Kidney tubule cell (primary cell): ENCODE measurements at places on chromosomes 12 and 14.

DNA sequence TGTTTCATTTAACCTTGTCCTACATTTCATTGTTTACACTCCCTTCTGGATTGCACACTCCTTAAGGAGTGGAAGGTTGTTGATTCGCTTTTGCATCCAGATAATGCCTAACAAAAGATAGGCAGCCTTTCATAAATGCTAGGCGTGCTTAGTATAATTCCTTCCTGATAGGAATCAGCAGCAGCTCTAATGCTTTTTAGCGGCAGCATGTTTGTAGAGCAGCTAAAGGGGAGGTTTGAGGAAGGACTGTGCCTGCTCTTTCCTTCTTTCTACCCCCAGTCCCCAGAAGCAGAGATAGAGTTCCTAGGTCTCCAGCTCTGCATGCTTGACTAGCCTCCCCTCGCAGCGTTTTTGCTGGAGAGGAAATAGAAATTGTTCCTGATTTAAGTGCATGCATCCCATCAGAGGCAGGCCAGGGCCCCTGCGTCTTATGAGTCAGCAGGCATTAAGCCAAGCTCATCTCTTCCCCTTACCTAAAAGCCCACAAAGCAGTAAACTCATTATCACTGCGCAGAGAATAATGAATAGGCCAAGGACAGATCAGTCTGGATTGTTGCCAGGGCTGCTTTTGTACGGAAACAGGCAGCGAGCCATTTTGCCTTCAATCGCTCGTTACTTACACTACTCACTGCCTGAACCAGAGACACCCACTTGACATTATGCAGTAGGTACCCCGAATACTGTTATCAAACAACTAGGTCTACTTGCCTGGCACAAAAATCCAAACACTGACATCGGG, 14.0 kb upstream of the TBPL2 start:
- peak; percentile 93 for DNase-seq

DNA sequence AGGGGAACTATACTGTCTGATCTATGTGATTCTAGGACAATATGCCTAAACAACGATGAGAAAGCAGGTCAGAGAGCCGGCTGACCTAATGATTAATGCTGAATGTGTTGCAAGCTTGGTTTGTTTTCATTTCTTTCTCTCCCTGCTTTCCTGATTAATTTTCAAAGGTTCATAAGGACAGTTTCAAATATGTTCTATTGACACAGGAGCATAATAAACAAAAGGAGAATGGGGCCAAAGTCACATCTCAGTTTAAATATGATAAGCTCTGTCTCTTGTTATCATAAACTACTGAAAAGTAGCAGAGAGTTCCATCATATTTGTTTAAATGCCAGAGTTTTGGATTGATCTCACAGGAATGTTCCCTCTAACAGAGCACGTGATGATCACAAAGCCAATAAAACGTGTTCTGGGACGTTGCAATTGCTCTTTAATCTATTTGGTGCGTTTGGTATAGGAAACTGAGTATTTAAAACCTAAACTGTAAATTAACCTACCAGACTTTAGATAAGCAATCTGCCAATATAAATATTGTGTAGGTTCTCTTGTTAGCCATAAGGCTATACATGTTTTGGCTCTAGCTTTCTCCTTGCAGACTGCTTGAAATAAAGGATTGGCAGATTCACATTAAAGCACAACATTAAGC, 3.7 kb upstream of the HSD17B6 start:
- no peak for DNase-seq

DNA sequence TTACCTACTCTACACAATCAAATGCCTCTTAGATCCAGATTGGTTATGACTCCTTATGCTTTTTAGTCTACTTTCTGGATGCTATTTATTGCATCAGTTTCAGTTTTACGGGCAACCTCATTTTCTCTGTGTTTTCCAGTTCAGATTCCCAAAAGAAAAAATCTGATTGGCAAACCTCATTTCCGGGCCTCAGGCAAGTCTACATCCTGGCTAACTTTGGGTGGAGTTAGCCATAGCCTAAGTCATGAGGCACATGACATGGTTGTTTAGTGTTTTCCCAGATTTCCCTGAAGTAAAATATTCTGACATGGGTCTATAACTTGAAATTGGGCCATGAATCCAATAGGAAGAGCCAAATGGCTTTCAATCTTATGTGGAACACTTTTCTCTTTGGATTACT, 339.7 kb downstream of the NUAK1 start:
- no peak for DNase-seq

- no peak for DNase-seq
These were observed 126.7 kb upstream of the NEDD1 start for GRCh38 chr12:96780330-96780729.

DNA sequence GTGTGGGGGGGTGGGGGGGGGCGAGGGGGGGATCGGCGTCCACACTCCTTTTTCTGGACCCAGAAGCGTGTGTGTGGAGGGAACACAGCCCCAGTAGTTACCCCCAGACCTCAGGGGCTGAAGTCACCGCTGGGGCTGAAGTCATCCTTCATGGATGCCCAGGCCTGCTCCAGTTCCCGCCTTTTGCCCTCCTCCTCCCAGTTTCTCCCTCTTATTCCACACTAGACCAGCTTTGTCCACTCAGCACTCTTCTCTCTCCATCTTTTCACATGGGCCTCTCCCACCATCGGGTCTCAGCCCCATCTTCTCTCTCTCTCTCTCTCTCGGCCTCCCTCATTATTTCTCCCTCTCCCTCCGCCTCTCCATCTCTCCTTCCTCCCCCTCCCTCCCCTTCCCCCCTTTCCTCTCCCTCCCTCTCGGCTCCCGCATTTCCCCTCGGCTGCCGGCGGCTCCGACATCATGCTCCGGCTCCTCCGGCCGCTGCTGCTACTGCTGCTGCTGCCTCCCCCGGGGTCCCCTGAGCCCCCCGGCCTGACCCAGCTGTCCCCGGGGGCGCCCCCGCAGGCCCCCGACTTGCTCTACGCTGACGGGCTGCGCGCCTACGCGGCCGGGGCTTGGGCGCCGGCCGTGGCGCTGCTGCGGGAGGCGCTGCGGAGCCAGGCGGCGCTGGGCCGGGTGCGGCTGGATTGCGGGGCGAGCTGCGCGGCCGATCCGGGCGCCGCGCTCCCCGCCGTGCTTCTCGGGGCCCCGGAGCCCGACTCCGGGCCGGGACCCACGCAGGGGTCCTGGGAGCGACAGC, at the start of gene P3H3:
Gene P3H3, plus strand, starts transcription at position 426 of the 799 bp plus-strand sequence. Its CDS starts 34 bp downstream, at position 460.
- DNase-seq = peak; percentile 23

DNA sequence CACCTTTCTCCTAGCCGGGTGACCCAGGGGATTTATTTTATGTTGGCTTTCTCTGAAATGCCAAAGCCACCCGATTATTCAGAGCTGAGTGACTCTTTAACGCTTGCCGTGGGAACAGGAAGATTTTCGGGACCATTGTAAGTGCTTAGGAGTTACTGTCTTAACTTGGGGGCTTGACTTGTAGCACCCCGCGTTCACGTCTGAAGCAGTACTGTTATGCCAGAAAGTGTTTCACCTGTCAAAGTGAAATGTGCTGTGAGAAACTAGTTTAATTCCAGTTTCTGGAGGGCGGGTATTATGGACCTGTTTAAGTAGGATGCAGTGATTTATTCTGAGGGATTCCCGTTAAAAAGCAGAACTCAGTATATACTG, 218 bp downstream of the LYSET start:
- DNase-seq = no peak
